ENCODE measurements at places on chromosomes 7 and 10.

DNA sequence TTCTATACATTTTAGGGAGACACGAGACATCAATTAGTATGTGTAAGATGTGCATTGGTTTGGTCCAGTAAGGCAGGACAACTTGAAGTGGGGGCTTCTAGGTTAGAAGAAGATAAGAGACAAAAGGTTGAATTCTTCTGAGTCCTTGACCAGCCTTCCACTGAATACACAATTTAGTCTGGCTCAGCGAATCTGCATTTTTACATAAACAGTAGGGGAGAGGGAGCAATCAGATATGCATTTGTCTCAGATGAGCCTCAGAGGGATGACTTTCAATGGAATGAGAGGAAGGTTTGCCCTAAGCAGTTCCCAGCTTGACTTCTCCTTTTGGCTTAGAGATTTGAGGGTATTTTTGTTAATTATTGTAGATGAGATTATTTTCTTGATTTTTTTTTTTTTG lies 20.0 kb upstream of the C10orf90 start:
- no peak for DNase-seq

GRCh38 chr10:114802177-114802576 lies 19.4 kb upstream of the FHIP2A start:
- DNase-seq, result no peak

DNA sequence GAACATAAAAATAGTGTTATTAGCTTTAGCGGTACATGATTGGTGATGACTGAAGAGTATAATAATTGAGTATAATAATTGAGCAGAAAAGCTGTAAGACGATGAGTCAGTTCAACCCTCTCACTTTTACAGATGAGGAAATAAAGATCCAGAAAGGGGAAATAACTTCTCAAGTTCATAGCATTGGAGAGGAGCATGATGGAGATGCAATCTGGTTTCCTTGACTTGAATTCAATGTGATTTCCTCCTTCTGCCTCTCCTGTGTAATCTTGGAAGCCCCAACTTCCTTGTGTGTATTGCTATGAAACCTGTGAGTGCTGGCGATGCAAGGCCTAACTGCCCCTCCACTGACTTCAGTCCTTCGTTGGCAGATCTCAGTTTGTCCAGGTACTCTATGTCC lies 265.1 kb downstream of the LRMDA start:
- no peak for DNase-seq

DNA sequence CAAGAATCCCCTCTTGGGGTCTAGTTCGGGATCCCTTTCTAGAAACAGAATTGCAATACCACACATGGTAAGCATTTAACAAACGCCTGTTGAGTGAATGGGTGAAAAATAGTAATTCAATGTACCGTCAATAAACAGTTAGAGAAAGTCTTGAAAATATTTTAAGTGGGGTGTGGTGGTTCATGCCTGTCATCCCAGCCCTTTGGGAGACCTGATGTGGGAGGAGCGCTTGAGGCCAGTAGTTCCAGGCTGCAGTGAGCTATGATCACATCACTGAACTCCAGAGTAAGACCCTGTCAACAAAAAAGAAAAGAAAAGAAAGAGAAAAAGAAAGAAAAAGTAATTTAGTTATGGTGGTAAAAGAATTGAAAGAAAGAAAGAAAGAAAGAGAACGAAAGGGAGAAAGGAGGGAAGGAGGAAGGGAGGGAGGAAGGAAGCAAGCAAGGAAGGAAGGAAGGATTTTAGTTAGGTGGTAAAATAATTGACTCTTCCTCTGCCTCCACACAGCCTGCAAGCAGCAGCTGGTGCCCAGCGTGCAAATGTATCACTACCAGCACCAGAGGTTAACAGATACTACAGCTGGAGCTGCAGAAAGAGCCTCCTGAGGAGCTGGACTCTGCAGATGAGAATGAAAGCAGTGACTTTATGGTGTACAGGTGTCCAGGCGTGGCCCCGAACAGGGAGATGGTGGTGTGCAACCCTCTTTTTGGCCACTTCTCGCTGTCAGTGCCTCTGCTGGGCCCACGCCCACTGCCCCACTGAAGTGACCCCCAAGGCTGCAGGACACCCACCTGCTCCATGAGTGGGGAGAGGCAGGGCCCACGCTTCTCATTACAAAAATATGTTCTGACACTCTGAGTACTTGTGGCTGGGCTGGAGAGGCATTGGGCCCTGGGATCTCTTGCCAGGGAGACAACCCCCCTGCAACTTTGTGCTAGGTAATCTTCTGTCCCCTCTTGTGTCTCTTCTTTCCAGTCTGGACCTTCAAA lies 135.4 kb downstream of the BAMBI start:
- DNase-seq, result no peak

- no peak for DNase-seq
These were observed 178.8 kb downstream of the CUX1 start for GRCh38 chr7:101996131-101996691.

GRCh38 chr7:4681218-4681851 lies 760 bp upstream of the FOXK1 start:
- DNase-seq, result no peak

DNA sequence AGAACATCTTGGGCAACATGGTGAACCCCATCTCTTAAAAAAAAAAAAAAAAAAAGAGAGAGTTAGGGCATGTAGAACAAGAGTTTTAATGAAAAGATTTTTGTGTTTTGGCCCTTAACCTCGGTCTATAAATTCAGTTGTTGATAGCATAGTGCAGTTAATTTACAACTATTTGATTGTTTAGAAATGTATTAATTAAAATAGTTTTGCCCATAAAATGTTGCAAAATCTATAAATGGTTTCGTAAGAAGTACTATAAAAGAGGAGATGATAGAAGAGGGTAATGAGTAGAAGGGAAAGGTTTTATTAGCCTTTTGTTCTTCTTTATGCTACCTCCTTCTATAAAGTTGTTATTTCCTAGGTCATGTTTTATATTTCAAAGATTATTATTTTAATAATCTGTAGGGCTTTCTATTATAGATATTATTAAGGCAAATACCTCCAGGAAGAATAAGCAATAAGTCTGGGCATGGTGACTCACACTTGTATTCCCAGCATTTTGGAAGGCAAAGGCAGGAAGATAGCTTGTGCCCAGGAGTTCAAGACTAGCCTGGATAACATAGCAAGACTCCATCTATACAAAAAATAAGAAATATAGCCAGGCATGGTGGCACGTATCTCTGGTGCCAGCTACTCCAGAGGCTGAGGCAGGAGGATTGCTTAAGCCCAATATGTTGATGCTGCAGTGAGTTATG lies 73.3 kb downstream of the MCU start:
- DNase-seq, result no peak

DNA sequence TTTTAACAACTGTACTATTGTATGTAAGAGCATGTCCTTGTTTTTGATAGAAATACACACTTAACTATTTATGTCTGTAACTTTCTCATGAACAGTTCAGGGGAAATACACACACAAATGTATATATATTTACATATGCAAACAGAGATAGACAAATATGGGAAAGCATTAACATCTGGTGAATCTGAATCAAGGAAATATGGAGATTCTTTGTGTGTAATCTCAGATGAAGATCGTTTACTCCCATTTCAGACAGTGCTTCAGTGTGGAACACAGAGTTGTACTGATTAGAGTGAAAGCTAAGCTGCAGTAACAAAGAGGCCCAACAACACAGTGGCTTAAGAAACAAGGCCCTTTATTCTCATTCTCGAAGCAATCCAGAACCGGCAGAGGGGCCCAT lies 26.3 kb upstream of the NPVF start:
- DNase-seq, result no peak

DNA sequence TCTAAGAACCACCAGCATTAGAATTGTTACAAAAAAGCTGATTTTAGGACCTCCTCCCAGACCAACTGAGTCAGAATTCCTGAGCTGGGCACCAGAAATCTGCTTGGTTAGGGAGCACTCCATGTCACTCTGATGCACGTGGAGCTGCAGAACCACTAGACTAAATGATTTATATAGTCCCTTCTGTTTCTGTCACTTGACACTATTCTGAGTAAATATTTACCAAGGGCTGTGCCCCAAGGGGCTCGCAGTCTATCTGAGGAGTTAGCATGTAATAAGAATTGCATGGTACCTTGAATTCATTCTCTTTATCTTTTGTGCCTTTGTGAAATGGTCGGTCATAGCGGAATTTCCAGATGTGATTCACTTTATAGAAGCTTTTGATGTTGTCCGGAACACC lies 196.0 kb upstream of the IMMP2L start:
- DNase-seq, result no peak
